Activated T-cell treated with anti-CD3 and anti-CD28 coated beads, Interleukin-2, amount 50 U/mL, for 24 hours (primary cell): ENCODE measurements at places on chromosomes 5 and 9.

DNA sequence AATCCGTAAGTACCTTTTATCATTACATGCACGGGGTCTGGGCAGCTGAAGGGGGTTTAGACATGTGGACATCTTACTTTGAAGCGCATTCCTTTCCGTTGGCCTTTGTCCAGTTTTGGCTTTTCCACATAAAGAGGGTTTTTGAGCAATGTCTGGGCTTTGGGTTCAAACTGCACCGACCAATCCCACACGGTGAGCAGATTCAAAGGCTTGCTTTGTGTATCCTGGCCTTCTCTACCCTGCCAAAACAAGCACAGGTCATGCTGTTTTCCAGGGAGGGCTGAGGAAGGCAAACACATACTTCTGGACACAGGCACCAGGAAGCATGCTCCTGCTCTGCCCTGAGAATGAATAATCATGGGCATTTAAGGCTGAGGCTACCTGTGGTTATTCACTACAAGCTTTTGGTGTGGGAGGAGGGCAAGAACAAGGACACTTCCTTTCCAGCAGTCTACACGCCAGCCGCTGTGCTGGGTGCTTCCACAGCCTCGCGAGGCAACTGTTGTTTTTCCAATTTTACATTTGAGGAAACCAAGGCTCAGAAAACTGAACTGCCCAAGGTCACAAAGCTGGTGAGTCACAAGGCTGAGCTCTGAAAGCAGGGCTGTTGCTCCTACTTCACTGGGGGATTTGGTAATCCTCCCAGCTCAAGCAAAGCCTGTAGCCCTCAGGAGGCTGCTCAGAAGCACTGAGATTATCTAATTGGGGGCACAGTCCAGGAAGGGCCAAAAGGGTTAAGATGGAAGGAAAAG, 59.8 kb upstream of the GOLPH3 start:
- no peak for DNase-seq
- H3K36me3 ChIP-seq: peaks cover 83% of the 10 kb centered on the region
- H3K27me3 ChIP-seq: no peaks in the 10 kb centered on the region
- H3K4me1 ChIP-seq: peaks cover 5% of the 10 kb centered on the region

GRCh38 chr5:1209896-1210776, 8.7 kb downstream of the SLC6A19 start:
- no peak overlapping the region for H3K27ac ChIP-seq
- DNase-seq: no peak
- H3K4me1 ChIP-seq: no peaks in the 10 kb centered on the region
- no peak overlapping the region for H3K4me3 ChIP-seq

- no peak overlapping the region for H3K4me3 ChIP-seq
- peaks cover 24% of the 10 kb centered on the region for H3K27me3 ChIP-seq
- no peaks in the 10 kb centered on the region for H3K36me3 ChIP-seq
- no peak overlapping the region for H3K27ac ChIP-seq
- DNase-seq: no peak
- H3K4me1 ChIP-seq: no peaks in the 10 kb centered on the region
These were observed 120.2 kb downstream of the PSD2 start for GRCh38 chr5:139915834-139916233.

GRCh38 chr9:135347461-135347860, 132.1 kb upstream of the PPP1R26 start:
- DNase-seq: no peak
- H3K4me1 ChIP-seq: no peaks in the 10 kb centered on the region
- peaks cover 33% of the 10 kb centered on the region for H3K27me3 ChIP-seq
- no peaks in the 10 kb centered on the region for H3K36me3 ChIP-seq
- H3K27ac ChIP-seq: no peak overlapping the region

DNA sequence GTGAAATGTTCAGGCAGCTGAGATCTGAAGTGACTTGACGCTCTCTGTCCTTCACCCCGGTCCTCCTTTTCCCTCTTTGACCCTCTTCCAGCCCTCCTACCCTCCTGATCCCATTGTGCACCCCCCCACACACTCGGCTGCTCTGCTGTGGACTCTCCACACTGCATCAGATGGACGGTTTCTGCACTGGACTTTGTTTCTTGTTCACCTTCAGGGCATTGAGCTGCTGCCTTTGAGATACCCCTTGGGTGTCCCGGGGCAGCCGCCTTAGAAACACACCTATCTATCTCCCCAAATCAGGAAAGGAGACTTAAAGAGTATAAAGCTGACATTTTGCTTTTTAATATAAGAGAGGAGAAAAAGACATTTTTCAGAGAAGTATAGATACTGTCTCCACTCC, 27.5 kb downstream of the AMBP start:
- no peaks in the 10 kb centered on the region for H3K4me1 ChIP-seq
- H3K27ac ChIP-seq: no peak overlapping the region
- H3K36me3 ChIP-seq: no peaks in the 10 kb centered on the region
- DNase-seq: no peak
- H3K27me3 ChIP-seq: no peaks in the 10 kb centered on the region

DNA sequence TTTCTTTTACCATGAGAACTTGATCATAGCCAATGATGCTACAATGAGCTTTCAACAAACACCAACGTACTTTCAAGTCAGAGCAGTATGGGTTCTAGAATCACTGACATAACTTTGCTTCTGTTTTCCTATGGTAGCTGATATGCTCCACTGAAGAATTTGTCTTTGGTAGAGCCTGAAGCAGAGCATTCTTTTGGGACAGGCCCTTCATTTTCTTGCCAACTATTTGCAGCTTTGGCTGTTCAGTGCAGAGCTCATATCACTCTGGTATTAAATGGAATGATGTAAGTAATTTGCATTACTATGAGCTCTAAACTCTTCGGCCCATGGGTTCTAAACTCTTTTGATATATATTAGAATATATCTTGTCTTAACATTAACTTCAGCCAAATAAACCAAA, 51.8 kb upstream of the APC start:
- no peaks in the 10 kb centered on the region for H3K4me1 ChIP-seq
- H3K4me3 ChIP-seq: no peak overlapping the region
- no peak overlapping the region for H3K27ac ChIP-seq

DNA sequence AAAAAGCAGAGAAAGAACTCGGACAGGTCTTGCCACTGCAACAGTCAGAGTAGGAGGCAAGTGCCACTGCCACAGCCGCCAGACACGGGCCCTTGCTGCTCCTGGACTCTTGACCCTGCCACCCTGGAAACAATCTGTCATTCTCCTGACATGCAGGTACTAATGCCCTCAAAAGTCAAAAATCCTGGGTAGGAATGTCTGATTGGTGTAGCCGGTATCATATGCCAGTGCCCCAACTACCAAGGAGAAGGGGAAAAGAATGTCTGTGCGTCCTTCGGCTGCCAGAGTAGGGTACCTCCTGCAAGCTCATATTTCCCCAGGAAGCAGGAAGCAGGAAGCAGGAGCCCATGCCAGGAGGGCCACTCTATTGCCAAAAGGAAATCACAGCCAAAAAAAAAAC, 30.5 kb upstream of the F2RL1 start:
- no peak overlapping the region for H3K4me3 ChIP-seq
- peaks cover 24% of the 10 kb centered on the region for H3K4me1 ChIP-seq
- H3K27ac ChIP-seq: no peak overlapping the region
- H3K27me3 ChIP-seq: no peaks in the 10 kb centered on the region
- no peaks in the 10 kb centered on the region for H3K36me3 ChIP-seq

DNA sequence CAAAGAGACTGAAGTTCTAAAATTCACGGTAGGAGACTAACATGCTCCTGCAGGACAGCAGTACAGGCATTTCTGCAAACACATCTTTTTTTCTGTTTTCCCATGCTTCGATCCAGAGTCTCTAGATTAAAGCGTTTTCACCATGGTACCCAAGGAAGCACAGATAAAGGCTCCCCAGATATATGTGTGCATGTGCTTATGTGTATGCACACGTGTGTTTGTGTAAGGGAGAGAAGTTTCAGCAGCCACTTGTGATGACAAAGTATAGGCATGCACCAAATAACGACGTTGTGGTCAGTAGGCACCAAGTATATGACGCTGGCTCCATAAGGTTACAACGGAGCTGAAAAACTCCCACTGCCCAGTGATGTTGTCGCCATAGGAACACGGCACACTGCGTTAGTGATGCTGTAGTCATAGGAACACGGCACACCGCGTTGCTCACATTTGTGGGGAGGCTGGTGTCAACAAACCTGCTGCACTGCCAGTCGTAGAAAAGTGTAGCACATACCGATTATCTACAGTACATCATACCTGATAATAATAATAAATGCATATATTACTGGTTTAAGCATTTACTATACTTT, 21.7 kb downstream of the MED10 start:
- peaks cover 25% of the 10 kb centered on the region for H3K36me3 ChIP-seq
- H3K27me3 ChIP-seq: no peaks in the 10 kb centered on the region
- no peak overlapping the region for H3K27ac ChIP-seq
- DNase-seq: no peak

DNA sequence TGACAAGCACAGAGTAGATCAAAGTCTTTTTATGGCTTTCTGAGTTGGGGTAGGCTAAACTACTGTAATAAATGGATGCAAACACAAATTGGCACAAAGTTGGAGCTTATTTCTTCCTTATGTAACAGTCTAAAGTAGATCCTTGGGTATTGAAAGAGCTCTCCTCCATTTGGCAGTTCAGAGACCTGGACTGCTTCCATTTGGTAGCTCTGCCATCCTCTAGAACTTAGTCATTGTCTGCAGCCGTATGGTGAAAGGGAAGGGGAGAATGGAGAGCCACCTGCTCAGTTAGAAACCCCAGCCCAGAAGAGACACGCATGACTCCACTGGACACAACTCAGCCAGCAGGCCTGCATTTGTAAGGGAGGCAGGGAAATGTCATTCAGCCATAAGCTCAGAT, 345.0 kb downstream of the DMAC1 start:
- no peaks in the 10 kb centered on the region for H3K36me3 ChIP-seq
- no peaks in the 10 kb centered on the region for H3K4me1 ChIP-seq
- no peak overlapping the region for H3K4me3 ChIP-seq
- no peak for DNase-seq
- peaks cover 28% of the 10 kb centered on the region for H3K27me3 ChIP-seq

GRCh38 chr5:44697025-44697424, 111.7 kb upstream of the MRPS30 start:
- DNase-seq: no peak
- no peaks in the 10 kb centered on the region for H3K4me1 ChIP-seq
- H3K36me3 ChIP-seq: no peaks in the 10 kb centered on the region
- no peaks in the 10 kb centered on the region for H3K27me3 ChIP-seq

GRCh38 chr9:85401998-85402397, 339.8 kb downstream of the AGTPBP1 start:
- no peaks in the 10 kb centered on the region for H3K4me1 ChIP-seq
- H3K36me3 ChIP-seq: no peaks in the 10 kb centered on the region
- no peak for DNase-seq
- peaks cover 5% of the 10 kb centered on the region for H3K27me3 ChIP-seq

GRCh38 chr5:139985733-139986132, 57.4 kb downstream of the NRG2 start:
- peaks cover 28% of the 10 kb centered on the region for H3K27me3 ChIP-seq
- no peak overlapping the region for H3K4me3 ChIP-seq
- H3K27ac ChIP-seq: no peak overlapping the region
- no peaks in the 10 kb centered on the region for H3K36me3 ChIP-seq
- no peak for DNase-seq
- no peaks in the 10 kb centered on the region for H3K4me1 ChIP-seq

- no peaks in the 10 kb centered on the region for H3K36me3 ChIP-seq
- no peaks in the 10 kb centered on the region for H3K4me1 ChIP-seq
- no peak for DNase-seq
- no peak overlapping the region for H3K27ac ChIP-seq
- H3K4me3 ChIP-seq: no peak overlapping the region
- H3K27me3 ChIP-seq: peaks cover 9% of the 10 kb centered on the region
These were observed 326.6 kb downstream of the EBF1 start for GRCh38 chr5:158773161-158773560.

GRCh38 chr5:62327138-62328053, 21.4 kb downstream of the KIF2A start:
- H3K27me3 ChIP-seq: no peaks in the 10 kb centered on the region
- DNase-seq: no peak
- H3K27ac ChIP-seq: peak overlapping the region; percentile 22
- peaks cover 78% of the 10 kb centered on the region for H3K4me1 ChIP-seq
- no peak overlapping the region for H3K4me3 ChIP-seq
- H3K36me3 ChIP-seq: peaks cover 71% of the 10 kb centered on the region

DNA sequence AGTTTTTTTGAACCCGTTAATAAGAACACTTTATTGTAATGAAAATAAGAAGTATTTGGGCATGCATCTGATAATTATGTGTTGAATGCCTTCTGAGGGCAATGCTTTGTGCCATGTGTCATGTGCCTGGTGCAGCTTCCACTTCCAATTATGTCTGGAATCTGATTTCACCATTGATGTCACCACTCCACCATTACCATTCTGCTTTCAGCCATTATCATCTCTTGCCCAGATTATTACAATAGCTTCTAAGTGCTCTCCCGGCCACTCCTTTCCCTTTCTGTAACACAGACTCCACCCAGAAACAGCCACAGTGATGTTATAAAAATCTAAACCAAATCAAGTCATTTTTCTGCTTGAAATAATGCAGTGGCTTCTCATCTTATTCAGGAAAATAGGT, 171.7 kb downstream of the C9orf152 start:
- H3K4me3 ChIP-seq: no peak overlapping the region
- no peaks in the 10 kb centered on the region for H3K27me3 ChIP-seq
- peaks cover under 1% of the 10 kb centered on the region for H3K4me1 ChIP-seq
- H3K27ac ChIP-seq: no peak overlapping the region
- no peaks in the 10 kb centered on the region for H3K36me3 ChIP-seq

DNA sequence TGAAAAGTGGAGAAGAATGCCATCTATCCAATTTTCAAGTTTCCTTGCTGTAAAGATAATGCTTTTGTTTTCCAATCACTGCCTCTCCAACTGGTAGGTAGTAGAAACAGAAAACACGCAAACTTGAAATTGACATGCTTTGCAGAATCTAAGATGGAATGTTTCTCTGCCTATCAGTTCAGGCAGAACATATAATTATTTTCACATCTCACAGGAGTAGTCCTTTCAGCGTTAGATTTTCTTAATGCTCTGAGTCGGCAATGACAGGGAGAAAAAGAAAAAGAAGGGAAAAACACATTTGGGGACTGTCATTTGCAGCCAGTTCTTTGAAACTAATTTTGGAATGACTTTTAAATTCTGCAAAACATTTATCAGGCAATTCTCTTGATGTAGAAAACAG, 818.7 kb upstream of the PTPRD start:
- H3K4me3 ChIP-seq: no peak overlapping the region
- no peak for DNase-seq
- no peaks in the 10 kb centered on the region for H3K36me3 ChIP-seq
- no peak overlapping the region for H3K27ac ChIP-seq
- no peaks in the 10 kb centered on the region for H3K4me1 ChIP-seq

DNA sequence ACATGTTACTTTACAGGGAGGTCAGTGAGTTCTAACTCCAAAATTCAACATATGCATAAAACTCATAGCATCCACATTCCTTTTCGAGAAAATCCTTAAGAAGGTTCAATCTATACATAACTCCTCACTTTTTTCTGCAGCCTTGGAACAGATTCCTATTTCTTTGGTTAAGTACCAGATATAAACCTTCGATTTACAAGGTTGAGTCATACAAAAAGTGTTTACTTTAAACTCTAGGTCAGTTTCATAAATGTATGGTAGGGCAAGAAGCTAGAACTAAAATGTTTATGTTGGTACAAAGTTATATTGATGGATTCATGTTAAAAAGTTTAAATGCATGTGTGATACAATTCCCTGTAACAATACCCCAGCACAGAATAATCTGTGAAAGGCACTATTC, 19.4 kb downstream of the CDKN2AIPNL start:
- H3K27me3 ChIP-seq: no peaks in the 10 kb centered on the region
- DNase-seq: no peak
- H3K4me1 ChIP-seq: peaks cover 4% of the 10 kb centered on the region
- no peak overlapping the region for H3K4me3 ChIP-seq

- H3K4me3 ChIP-seq: no peak overlapping the region
- DNase-seq: no peak
- peaks cover 3% of the 10 kb centered on the region for H3K27me3 ChIP-seq
- no peaks in the 10 kb centered on the region for H3K4me1 ChIP-seq
- no peak overlapping the region for H3K27ac ChIP-seq
These were observed 333.3 kb downstream of the AGTPBP1 start for GRCh38 chr9:85408494-85408893.
